NCI-H146 (cell line): ENCODE measurements at places on chromosomes 7 and 10.

DNA sequence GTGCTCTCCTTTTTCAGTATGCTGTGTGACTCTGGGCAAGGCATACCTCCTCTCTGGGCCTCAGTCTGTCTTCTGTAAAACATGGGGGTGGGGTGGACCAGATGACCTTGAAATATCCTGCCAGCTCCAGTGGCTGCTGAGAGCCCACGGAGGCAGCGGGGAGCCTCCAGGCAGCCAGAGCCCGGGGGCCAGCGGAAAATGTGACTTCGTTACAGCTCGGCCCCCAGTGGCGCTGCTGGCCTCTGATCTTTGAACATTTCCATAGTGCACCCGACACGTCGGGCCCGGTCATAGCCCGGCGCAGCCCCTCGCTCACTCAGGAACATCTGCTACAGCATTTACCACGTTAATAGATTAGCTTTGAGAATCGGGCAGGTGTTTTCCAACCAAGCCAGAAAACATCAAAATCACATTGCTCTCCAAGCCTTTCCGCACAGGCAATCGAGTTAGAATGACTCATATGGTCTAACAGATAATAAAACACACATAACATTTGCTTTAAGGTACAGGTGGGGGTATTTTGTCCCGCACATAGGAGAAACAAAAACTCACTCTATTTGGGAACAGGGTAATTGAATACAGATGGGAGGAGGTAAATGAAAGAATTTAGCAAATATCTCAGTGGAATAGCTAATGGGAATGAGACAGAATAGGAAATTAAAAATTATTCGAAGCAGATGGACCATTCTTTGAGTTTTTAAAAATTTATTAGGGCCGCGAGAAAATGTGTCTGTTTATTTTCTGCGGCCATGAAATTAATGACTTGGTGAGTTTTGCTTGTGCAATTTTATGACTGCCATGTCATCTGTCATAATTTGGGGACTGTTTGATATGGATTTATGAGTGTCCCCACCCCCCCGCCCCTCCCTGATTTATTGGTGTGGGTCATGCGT lies 26.3 kb upstream of the COMTD1 start:
- peak; percentile 64 for DNase-seq

GRCh38 chr10:11227103-11227502 lies 209.4 kb downstream of the CELF2 start:
- DNase-seq = no peak

DNA sequence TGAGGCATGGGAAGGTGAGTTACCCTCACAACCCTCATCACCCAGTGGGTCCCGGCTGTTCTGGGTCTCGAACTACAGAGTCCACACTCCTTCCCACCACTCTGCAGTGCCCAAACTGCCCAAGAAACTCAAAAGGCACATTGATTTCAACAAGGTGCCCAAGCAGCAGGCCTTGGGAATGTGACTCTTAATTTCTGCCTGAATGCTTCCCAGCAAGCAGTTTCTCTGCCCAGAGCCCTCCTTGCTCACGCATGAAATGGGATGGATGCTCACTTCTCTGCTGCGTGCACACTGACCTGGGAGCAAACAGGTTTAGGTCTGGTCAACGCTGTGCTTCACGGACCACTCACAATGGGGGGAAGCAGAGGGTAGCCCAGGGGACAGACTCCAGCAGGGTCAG lies 77.9 kb downstream of the GRB10 start:
- no peak for DNase-seq

GRCh38 chr10:72852508-72852907 lies 41.0 kb upstream of the OIT3 start:
- no peak for DNase-seq

GRCh38 chr7:49714182-49714581 lies 59.3 kb upstream of the VWC2 start:
- no peak for DNase-seq

DNA sequence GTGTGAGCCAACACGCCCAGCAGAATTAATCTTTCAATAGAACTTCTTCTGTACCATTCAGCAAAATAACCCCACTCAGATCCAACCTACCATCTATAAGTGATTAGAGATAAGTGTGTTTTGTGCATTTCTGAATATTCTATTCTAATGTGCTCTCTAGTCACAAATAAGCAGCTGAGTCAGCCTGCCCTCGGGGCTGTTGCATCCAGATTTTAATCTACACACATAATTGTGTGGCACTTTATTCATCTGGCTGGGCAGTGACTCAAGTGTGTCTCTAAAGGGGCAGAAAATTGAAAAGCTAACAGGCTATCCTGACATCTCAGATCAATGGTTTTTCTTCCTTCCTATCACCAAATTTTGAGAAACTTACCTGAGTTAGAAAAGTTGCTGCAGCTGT lies 60.3 kb downstream of the PRR15 start:
- peak; percentile 5 for DNase-seq

DNA sequence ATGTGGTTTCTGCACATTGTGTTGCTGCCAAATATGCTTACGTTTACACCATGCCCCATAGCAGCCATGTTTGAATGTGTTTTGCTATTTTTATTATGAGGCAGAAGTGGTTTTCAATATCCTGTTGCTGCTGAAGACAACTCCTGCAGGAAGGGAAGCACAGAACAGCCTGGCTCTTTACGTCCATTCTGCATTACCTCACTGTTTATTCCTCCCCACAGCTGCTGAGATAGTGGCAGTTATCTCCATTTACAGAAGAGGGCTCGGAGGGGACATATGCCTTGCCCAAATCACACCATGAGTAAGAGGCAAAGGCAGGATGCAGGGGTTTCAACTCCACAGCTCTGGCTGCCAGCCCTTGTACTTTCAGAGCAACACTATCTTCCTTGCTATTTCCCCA lies 35.3 kb downstream of the PLPP4 start:
- DNase-seq = no peak

DNA sequence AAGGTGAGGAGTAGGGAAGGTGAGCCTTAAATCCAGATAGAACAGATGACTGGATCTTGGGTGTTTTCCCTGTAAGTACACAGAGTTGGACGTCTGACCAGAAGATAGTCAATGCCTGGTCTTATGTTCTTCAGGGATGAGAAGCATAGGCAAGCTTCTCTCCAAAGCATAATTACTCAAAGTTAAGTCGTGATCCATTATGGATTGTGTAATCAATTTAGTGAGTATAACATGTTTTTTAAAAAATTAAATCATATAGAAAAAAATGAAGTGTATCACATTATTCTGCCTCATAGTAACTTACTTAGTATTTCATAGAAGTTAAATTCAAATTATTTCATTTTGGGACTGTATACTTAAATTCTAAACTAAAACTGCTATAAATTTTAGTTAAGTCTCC lies 39.7 kb downstream of the KDM7A start:
- DNase-seq = no peak

DNA sequence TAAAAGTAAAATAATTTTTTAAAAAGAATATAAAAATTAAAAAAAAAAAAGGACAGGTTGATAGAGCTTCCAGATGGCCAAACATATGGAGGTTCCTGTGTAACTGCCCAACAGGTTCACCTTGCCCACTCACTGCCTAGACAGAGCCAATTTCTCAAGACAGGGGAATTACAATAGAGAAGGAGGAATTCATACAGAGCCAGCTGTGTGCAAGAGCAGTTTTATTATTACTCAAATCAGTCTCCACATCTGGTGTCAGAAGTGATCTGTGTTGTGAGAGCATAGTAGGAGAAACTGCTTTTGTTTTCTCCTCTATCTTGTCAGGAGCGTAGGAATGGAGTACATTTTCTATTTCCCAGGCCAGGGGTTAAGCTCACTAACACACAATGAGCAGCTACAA lies 31.0 kb downstream of the C7orf33 start:
- no peak for DNase-seq

GRCh38 chr7:154858836-154859537 lies 143.9 kb downstream of the PAXIP1 start:
- no peak for DNase-seq

DNA sequence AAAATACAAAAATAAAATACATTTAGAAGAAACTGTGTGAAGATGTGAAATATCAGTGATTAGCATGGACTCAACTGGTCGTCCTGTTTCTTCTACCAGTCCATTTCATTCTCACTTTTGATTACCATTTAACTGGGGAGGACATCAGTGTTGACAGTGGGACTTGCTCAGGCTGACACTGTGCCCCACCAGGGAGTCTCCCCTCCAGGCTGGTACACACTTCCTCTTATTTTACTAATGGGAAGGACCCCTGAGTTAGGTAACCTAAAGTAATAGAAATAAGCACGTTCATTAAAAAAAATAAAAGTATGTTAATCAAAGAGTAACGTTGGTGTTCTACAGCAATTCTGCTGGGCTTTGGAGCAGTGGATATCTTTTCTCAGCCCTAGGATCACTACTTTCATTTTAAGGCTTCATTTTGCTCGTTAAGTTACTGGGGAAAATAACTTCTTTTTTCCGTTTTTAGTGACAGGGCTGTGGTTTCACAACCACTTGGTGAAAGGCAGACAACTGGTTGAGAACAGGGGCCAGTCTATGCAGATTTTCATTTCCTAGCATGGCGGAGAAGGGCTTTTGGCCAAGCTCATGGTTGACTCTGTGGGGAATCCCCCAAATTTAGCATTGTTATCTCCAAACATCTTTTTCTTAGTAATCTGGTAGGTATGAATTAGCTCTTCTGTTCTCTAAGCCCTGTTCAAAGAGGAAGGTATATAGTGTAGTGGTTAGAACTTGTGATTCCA lies 2.1 kb downstream of the SNX10 start:
- no peak for DNase-seq

- no peak for DNase-seq
Observed at GRCh38 chr10:15817409-15818046, 42.8 kb downstream of the MINDY3 start.

GRCh38 chr10:113431398-113432160 lies 121.3 kb upstream of the HABP2 start:
- DNase-seq = no peak

GRCh38 chr7:20199015-20199737 lies 18.0 kb downstream of the MACC1 start:
- peak; percentile 80 for DNase-seq

GRCh38 chr10:30591249-30591670 lies 38.3 kb downstream of the LYZL2 start:
- peak; percentile 22 for DNase-seq

DNA sequence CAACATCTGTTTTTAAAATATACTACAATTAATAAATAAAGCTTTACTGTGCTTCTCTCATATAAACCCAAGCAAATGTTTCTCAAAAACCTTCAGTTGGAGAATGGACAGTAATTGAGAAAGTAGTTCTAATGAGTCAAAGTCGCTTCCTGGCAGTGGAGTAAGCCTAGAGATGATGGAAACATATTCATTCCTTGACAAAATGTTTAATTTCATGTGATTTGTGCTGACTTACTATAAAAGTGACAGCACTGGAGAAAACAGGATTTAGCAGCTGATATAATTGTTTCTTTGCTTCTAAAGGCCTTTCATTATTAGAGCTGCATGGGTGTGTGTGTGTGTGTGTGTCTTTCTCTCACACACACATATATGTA lies 9.0 kb downstream of the ELMO1 start:
- DNase-seq = no peak

DNA sequence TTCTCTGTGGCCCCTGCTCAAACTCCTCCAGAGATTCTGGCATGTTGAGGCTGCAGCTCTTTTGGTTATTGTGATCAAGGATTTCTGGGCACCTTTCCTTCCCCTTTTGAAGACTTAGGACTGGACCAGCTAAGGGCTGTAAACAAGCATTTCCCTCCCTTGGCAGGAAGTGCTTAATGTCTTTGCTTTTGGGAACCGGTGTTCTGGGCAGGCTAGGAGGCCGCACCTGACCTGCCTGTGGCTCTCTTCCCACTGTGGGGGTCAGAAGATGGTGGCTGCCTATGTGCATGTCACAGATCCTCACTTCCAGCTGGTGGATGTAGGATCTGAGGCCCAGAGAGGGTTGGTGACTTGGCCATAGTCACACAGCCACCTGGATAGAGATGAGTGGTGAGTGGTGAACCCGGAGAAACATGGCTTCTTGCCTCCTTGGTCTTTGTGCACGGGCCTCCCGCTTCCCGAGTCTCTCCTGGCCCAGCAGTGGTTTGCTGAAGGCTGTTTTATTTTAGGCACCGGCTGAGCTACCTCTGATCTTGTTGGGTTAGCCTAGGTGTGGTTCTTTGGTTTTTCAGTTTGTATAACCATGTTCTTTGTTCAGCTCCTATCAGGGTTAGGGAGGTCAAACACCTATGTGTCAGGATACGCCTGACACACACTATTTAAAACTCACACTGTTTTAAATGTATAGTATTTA lies 82.0 kb downstream of the GRK5 start:
- no peak for DNase-seq

DNA sequence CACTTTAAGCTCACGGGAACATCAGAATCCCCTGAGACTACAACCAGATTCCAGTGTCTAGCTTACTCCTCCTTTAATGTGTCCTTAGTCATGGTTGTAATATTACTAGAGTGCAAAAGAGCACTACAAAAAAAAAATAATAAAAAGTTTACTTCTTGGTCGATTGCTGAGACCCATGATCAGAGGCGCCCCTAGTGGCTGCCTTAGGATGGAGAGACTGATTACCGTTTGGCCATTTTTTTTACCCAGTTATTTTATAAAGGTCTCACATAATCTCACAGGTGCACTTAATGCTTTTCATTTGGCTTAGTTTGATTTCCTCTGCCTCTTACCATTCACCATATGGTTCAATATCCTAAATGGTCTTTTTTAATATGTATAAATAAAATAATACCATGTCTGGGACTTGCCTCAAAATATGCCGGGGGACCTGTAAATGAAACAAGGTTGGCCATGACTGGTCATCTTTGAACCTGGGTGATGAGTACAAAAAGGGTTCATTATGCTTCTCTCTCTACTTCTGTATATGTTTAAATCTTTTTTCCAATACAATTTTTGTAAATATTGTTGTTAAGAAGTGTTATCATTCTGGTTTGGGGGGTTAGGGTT lies 331.5 kb upstream of the NFE2L3 start:
- DNase-seq = no peak

- peak; percentile 37 for DNase-seq
Observed at GRCh38 chr7:14751461-14751860, 151.1 kb downstream of the DGKB start.

- no peak for DNase-seq
Observed at GRCh38 chr10:131211965-131212619, 99.4 kb downstream of the TCERG1L start.

DNA sequence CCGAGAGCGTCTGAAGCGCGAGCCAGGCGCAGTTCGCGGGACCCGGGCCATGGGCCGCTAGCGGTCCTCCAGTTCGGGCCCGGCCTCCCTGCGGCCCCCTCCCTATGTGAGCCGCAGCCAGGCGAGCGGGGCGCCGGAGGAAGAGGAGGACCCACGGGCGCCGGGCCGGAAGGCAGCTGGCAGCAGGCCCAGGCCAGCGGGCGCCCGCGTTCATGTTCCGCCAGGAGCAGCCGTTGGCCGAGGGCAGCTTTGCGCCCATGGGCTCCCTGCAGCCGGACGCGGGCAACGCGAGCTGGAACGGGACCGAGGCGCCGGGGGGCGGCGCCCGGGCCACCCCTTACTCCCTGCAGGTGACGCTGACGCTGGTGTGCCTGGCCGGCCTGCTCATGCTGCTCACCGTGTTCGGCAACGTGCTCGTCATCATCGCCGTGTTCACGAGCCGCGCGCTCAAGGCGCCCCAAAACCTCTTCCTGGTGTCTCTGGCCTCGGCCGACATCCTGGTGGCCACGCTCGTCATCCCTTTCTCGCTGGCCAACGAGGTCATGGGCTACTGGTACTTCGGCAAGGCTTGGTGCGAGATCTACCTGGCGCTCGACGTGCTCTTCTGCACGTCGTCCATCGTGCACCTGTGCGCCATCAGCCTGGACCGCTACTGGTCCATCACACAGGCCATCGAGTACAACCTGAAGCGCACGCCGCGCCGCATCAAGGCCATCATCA lies 1.1 kb downstream of the ADRA2A start:
- no peak for DNase-seq
